ENCODE measurements at places on chromosomes 1 and 21.

GRCh38 chr1:61670445-61670844 lies 54.5 kb downstream of the TM2D1 start:
- DNase-seq = no peak

- no peak for DNase-seq
Measured at GRCh38 chr1:29679316-29679715, 443.0 kb downstream of the PTPRU start.

DNA sequence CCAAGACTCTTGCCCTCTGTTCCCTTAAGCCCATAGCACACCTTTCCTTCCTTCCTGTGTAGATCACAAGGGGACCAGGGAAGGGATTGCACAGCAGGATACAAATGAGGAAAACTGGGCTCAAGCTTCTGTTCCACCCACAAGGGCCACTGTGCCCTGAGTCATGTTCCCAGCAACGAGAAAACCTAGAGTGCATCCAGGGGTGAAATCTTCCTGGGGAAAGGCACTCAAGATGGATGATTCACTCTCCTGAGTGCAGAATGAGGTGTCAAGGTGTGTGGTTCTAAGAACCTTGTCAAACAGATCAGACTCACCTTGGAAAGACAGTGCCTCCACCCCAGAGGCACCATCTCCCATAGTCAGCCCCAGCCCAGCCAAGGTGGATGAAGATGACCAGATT lies 40.7 kb upstream of the EYA3 start:
- DNase-seq = no peak

GRCh38 chr1:195941314-195941713 lies 666.9 kb downstream of the KCNT2 start:
- DNase-seq = no peak

DNA sequence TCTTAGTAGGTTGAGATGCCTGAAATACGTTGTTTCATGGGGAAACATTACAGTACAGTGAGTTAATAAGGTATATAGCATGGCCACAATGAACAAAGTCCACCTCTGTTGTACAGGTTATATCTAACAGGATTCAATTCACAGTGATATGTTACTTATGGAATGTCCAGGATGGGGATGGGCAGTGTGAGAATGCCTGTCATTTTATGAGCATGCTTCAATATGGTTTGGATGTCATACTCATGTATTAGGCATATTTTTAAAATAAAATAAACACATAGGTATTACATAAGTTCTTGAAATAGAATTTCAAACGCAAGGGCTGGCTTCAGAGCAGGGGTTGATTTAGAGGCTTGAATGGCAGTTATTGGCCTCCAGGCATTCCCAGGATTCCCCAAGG lies 6.1 kb upstream of the PHLDA3 start:
- DNase-seq = no peak

DNA sequence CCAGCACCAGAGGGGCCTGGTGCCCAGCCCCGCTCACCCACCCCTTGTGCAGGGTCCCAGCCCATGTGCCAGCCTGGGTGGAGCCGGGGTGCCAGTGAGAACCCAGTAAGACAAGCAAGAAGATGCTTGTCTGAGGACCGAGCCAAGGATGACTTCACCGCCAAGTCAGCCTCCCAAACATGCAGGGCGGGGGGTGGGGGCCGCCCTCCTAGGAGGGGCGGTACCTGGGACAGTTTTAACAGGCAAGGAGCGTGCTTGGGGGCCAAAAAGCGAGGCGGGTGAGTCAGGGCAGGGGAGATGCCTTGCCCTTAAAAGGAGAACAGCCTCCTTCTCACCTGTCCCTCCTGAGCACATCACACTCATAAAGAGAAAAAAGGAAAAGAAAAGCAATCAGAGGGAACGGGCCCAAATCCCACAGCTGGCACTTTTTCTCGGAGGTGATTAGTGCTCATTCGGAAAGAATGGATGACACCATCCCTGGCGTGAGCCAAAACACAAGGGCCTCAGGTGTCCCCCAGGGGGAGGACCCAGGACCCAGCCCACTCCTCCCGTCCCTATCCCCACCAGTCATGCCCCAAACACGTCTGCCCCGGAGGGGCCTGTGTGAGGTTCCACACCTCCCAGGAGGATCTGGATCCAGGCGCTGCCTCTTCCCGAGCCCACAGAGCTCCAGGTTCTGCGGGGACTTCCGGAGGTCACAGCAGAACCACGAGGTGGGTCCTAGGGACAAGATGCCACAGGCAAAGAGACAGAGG lies 77.6 kb upstream of the IFFO2 start:
- DNase-seq = no peak

GRCh38 chr1:241823925-241824324 lies 24.1 kb upstream of the EXO1 start:
- no peak for DNase-seq

- no peak for DNase-seq
Measured at GRCh38 chr1:215306426-215306825, 223.9 kb downstream of the KCNK2 start.

DNA sequence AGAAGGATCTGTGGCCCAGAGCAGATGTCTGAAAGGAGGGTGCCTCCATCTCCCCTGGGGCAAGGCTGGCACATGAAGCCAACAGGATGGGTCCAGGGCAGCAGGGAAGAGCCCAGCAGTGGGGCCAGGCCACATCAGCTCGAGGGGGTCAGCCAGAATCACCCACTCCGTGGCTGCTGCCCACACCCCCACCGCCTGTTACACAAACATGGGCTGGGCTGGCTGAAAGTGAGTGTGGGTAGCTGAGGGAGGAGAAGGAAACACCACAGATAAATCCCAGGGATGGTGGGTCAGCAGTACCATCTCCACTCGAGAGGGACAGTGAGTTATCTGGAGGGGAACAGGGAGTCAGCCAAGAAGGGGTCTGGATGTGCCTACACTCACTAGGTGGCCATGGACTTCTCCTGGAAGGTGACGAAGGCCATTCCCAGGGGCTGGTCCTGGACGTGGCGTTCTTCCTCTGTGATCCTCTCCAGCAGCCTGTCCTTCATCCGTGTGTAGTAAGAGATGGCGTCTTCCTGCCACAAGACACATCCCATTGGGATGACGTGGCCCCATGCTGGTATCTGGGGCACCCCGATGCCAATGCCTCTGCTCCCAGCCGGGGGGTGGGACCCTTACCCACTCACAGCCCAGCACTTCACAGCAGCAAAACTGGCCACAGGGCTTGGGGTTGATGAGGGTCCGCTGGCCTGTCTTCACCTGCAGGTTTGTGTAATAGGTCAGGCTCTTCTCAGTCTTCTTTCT lies 20.2 kb downstream of the TMEM63A start:
- no peak for DNase-seq

Measured in activated T-cell treated with anti-CD3 and anti-CD28 coated beads for 1 hour (primary cell).